T-cell (primary cell): ENCODE measurements at places on chromosomes 7 and 10.

- no peak for DNase-seq
Measured at GRCh38 chr7:141652691-141653090, 49.3 kb downstream of the DENND11 start.

- no peak for DNase-seq
Measured at GRCh38 chr10:8009031-8009430, 45.5 kb upstream of the GATA3 start.

DNA sequence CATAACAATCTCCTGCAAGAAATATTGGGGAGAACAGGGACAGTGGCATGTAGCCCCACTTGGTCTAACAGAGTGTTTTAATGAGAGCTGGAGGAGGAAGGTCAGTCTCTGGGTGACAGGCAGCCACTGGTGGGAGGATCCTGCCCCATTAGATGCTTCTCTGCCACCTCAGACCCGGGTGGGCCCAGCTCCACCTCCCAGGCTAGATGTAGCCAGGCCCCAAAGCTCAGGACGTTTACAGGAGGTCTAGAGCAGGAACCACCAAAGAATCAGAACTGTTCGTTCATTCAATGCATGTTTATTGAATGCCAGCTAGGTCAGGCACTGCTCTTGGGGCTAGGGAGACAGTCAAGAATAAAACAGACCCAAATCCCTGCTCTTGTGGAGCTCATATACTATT lies 28.4 kb upstream of the GPNMB start:
- no peak for DNase-seq

DNA sequence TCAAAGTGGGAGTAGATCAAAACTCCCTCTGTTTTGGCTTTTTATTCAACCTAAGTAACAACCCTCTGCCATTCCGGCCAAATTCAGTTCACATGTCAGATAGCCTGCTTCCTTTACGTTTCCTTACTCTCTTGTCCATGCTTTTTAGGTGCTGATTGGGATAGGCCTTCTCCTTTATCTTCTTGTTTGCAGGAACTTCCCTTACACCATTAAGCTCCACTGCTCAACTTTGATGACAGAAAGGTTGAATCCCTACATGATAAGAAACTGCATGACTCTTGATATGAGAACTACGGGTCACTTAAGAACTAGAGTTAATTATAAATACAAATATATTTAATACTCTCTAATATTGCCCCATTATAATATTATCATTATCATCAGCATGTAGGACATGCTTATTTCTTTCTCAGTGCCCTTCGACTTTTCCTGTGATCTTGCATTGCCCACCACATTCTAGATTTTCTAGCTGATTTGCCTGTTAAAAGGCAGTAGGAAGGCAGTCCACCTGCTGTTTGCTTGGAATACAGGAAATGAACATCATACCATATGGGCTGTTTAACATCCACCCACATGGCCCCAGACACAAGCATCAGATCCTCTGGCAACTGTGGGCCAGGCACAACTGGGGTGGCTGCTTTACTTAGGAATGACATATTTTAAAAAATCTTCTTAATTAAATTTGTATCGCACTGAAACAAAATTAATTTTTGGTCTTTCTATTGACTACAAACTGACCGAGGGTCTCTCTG lies 59.7 kb upstream of the CCDC6 start:
- DNase-seq, result no peak

GRCh38 chr10:123156078-123156477 lies 1.9 kb downstream of the BUB3 start:
- DNase-seq, result no peak

GRCh38 chr7:116122972-116123595 lies 87.3 kb upstream of the TES start:
- DNase-seq, result no peak
